ENCODE measurements at places on chromosomes 1 and 21.
A peak's percentile ranks its signal among the peaks of the same experiment; 100 is the strongest.

GRCh38 chr21:43717967-43718871 is 710 bp upstream of the PDXK start:
- DNase-seq: no peak

GRCh38 chr21:15135867-15136629 is 71.2 kb upstream of the NRIP1 start:
- no peak for DNase-seq

- no peak for DNase-seq
Observed at GRCh38 chr1:192941722-192942411, 117.3 kb downstream of the UCHL5 start.

DNA sequence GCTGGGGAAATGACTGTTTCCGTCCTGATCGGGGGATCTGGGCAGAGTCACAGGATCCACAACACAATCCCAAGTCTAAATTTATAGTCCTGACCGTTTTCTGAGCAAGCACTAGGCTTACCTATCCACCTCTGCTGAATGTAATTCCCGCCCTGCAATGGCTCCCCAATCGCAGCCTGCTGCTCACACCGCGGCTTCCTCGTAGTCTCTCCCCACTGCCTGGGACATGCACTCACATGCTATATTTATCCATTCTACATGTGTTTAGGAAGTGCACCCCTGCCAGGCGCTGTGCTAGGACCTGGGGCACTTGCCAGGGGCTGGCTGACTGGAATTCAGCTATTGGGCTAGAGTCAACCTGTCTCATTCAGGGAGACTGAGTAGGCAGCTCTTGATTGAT is 246.6 kb upstream of the CSF3R start:
- no peak for DNase-seq

DNA sequence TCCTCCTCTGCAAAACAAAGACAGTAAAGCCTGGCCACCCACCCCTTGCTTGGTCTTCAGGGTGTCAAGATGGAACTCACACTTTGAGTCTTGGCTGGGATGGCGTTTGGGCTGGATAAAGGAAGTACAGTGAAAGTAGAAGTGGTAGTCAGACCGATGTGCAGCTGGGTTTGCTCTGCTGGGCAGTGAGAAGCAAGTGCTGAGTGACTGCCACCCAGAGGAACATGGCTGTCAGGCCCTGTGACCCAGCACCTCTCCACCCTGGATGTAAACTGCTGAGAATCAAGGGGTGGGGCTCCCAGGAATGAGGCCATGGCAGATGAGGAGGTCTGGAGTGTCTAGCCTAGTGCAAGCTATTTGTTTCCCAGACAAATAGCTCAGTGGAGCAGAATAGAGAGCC is 51.2 kb downstream of the POFUT2 start:
- no peak for DNase-seq

DNA sequence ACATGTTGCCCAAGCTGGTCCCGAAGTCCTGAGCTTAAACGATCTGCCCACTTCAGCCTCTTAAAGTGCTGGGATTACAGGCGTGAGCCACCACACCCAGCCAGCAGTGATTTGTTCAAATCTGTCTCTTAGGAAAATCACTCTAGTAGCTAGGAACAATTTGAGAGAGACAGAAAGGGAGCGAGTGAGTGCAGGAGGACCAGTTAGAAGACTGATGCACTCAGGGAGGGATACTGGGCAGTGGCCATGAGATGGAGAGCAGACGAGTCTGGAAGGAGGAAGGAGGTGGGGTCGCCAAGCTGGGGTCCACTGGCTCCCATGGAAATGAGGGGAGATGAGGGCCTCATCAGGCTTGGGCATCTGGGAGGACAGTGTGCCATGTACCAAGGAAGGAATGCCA is 23.6 kb upstream of the SSBP3 start:
- DNase-seq: no peak

DNA sequence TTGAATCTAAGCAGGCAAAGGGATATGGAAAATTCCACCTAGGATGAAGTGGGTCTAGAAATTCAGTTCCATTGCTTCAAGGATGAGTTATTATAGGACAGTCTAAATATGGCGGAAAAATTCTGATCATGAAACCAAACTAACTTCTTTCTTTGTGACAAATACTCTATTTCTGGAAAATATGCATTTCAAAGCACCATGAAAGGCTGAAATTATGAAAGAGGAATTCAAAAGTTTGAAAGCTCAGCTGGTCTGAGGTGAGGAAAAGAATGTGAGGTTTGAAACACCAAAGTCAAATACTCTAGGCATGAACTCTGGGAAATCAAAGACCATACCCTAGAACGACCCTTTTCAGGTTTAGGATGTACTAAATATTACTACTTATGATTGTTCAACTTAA is 36.4 kb upstream of the COL11A1 start:
- DNase-seq: no peak

GRCh38 chr1:217315346-217315745 is 315.5 kb downstream of the GPATCH2 start:
- no peak for DNase-seq

DNA sequence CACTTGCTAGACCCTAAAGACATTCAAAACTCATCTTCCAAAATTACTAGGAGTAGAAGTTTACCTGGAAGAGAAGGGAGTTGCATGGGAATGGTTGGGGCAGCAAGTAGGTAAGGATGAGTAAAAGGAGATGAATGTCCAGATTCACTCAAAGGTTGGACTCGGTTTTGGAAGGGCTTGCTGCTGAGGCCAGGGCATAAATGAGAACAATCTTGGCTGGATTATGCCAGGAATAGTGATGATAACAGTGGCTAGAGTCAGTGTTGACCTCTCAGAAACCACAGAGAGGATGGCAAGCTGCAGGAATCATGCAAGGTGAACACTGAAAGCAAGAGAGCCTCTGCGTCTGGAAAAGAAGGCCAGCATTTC is 43.4 kb downstream of the C8A start:
- DNase-seq: no peak

- DNase-seq: no peak
Observed at GRCh38 chr1:215005078-215005477, 77.5 kb upstream of the KCNK2 start.

GRCh38 chr1:2783069-2783434 is 18.4 kb downstream of the TTC34 start:
- DNase-seq: no peak

GRCh38 chr1:233959102-233959501 is 54.6 kb downstream of the SLC35F3 start:
- no peak for DNase-seq

DNA sequence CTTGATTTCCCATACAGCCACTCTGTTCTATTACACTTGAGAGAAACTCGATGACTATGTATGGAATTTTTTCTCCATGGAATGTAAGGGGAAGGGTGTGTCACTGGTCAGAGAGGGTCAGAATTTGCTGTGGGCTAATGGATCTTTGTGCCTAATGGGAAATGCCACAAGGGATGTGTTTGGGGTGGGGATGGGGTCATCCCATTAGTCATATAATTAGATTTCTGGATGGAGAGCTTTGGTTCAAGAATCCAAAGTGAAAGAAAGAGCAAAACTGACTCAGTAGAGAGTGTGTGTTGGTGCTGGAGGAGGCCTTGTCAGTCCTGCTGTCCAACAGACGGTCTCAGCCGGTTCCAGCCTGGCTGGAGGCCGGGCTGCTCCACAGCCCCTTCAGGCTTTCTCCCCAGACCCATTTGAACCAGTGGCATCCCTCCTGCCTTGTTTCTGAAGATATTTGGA is 86.4 kb downstream of the LAMC2 start:
- peak; percentile 57 for DNase-seq

- DNase-seq: no peak
Observed at GRCh38 chr1:210551899-210552298, 223.2 kb downstream of the HHAT start.

DNA sequence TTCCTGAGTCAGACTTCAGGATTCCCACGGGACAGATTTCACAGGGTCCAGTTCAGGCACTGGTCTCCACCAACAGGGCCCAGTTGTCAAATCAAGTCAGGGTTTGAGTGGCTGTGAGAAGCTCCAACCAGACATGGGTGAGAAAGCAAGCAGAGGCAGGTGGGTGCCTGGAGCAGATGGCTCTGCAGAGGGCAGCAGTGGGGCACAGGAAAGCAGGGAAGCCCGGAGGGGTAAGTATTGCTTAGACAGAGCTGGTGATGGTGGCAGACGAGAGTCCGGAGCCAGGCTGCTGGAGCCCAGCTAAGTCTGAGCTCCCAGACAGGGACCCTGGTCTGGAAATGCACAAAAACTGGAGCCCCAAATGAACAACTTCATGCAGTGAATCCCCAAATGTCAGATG is 40.4 kb downstream of the RIMS3 start:
- no peak for DNase-seq

DNA sequence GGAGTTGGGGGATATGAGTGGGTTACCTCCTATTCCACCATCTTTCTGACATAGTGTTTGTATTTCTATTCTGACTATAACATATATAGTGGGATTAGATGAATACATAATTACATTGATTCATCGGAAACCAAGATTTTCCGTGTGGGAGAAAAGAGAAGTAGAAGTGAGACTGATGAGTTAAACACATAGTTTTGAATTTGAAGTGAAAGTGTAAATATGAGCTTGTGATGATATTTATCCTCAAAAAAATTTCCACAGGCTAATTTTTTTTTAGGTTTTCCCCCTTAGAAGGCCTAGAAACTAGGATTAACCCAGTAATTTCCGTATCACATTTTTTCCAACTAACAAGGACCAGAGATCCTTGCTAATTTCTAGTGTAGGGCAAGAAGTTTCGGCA is 6.9 kb downstream of the CD1B start:
- no peak for DNase-seq

DNA sequence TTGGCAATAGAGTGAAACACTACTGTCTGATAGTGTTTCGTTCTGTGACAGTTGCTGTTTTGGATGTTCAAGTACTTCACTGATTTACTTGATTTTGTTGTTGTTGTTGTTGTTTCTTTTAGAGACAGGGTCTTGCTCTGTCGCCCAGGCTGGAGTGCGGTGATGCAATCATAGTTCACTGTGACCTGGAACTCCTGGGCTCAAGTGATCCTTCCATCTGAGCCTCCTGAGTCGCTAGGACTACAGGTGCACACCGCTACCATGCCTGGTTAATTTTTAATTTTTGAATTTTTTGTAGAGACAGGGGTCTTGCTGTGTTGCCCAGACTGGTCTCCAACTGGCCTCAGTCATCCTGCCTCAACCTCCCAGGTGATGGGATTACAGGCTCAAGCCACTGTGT is 2.3 kb downstream of the ATF6 start:
- no peak for DNase-seq

DNA sequence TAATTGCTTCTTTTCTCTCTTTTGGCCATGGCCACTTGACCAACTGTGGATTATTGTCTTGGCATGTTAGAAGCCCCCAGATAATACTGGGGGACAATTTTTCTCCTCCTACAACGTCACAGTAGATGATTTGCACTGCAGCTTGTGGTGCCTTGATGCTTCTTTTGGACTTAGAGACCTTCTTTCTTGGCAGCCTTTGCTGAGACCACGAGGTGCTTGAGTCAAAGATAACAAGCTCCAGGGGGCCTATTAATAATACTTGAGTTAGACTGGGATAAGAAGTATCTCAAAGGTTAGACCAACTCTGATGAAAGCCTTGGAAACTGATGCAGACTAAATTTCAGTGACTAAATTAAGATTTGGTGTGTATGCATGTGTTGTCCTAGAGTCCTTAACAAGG is 3.2 kb downstream of the PPP1R12B start:
- no peak for DNase-seq

DNA sequence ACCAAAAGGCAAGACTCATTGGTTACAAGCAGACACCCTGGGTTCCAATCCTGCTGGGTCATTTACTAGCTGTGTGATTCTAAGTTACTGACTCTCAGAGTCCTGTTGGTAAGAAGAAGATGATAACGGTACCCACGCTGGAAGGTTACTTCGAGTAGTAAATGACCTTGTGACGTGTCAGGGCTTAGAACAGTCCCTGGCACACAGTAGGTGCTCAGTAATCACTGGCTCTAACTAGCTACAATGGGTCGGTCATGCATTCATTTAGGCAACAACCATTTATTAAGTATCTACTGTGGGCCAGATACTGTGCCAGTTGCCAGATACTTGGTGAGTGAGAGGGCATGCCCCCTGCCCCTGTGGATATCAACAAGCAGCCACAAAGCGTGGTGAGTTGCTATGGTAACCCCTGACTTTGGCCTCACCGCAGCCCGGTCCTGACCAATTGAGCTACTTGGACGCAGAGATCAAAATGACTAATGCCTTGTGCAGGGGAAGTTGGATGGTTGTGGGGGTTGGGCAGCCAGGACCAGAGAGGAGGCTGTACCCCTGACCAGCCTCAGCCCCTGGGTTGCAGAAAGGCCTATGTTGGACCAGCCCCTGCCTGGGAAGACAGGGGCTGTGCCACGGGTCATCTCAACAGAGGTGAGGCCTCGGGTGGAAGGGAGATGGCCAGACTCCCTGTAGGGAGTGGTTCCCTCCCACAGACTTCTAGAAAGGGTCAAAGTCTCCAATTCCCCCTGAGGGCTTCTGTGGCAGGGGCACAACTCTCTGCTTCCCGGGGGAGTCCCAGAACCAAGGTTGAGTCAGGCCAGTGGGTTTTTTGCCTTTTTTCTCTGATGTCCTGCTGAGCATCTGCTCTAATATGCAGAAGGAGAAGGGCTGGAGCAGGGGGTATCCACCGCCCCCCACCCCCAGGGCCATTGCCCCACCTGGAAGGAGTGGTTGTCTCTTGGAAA is 16.0 kb downstream of the DHRS3 start:
- DNase-seq: no peak

DNA sequence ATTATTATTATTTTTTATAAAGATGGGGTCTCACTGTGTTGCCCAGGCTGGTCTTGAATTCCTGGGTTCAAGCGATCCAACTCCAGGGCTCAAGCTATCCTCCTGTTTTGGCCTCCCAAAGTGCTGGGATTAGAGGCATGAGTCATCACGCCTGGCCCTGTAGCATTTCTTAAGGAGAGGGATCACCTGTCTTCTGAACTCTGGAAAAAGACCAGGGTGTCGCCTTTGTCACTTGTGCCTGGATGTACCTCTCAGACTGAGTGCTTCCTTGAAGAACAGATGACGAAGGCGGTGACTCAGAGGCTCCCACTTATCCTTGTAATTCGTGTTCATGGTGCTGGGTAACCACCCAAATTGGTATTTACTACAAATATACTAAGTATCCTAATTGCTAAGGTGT is 2.4 kb upstream of the CGN start:
- DNase-seq: no peak

GRCh38 chr1:211944733-211945500 is 90.4 kb downstream of the INTS7 start:
- DNase-seq: peak; percentile 73

DNA sequence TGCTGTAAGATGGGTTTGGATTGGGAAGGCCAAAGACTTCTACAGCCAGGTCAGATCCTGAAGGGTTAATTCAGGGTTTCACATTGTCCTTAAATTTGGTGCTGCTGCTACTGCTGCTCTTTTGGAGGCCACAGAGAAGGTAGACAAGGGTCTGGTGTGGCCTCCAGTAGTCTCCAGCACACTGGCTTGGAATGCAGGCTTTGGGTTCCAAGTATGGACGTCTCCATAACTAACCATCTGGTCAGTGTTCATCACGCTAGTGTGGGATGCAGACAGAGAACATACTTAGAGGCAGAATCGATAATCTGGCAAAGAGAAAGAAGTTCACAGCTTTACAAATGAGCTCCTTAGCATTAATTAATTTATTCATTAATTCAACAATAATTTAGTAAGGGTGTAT is 154.1 kb downstream of the ZBTB18 start:
- DNase-seq: no peak
